ENCODE measurements at places on chromosomes 16 and 17. TPM values are rescaled to one million over a fixed set of nuclear protein-coding genes. Genes with fewer than 3 reads are reported as not detected.

Gene SAT2
- total RNA-seq: 77.3 TPM

Gene KRT31
- not detected for total RNA-seq

Gene PYY
- total RNA-seq: not detected

Gene KCNJ18
- not detected for total RNA-seq

Gene CHRNE
- total RNA-seq: 2.9 TPM

Gene RNF222
- total RNA-seq: not detected

Gene NEK8
- total RNA-seq: 7.5 TPM

Gene KCNG4
- not detected for total RNA-seq

Gene PMFBP1
- total RNA-seq: 0.47 TPM

Gene NUPR1
- 142 TPM for total RNA-seq

Gene RAMP2
- 95.4 TPM for total RNA-seq

Gene ZG16B
- total RNA-seq: 0.61 TPM

DNA sequence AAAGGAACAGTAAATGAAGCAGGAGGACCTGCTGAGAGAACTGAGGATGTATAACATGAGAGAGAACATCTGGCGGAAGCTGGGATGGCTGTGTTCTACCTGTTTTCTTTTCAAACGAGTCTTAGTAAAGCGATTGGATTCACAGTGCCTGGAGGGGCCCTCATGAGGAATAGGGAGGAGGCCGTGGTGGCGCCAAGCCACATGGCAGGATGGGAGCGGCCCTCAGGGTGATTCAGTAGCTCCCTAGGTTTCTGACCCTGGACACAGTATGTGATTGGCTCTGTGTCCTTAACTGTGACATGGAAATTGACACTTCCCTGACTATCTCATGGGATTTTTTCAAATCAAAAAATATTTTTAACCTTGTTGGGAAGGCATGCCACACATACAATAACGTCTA, 32.1 kb downstream of the USP43 start:
- no peak overlapping the region for H3K27ac ChIP-seq
- H3K36me3 ChIP-seq: no peaks in the 10 kb centered on the region
- H3K4me3 ChIP-seq: no peak overlapping the region
- no peaks in the 10 kb centered on the region for H3K4me1 ChIP-seq
- no peaks in the 10 kb centered on the region for H3K27me3 ChIP-seq

DNA sequence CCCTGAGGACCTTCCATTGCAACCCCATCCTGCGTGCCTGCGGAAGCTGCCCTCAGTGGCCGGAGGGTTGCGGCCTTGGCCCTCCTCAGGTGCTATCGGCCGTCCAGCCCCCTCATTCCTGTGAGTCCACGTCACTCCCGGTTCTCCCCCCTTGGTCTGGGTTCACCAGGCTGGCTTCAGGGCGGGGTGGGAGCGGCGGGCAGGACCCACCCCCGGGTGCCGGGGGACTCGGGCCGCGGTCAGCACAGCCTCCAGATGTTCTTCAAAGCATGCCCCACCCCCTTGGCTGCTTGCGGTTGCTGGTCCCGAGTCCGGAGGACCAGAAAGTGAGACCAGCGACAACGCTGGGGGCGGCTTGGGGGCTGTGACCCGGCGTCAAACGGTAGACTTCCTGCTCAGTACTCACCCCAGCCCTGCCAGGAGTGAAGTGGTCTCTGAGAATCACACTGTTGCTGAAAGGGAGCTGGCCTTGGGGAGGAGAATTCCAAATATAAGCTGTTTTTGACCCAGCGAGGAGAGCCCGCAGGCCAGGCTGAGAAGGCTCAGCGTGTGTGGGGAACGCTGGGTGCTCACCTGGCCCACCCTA, 4.5 kb downstream of the ZNF469 start:
- no peaks in the 10 kb centered on the region for H3K36me3 ChIP-seq
- H3K4me1 ChIP-seq: no peaks in the 10 kb centered on the region
- no peak overlapping the region for H3K27ac ChIP-seq
- DNase-seq: no peak

GRCh38 chr17:78185981-78186691, 716 bp downstream of the TK1 start:
- peaks cover 49% of the 10 kb centered on the region for H3K4me1 ChIP-seq
- no peak overlapping the region for H3K27ac ChIP-seq
- no peak overlapping the region for H3K4me3 ChIP-seq
- no peak for DNase-seq

- H3K27ac ChIP-seq: no peak overlapping the region
- DNase-seq: peak; percentile 93
- H3K36me3 ChIP-seq: no peaks in the 10 kb centered on the region
- no peaks in the 10 kb centered on the region for H3K27me3 ChIP-seq
- H3K4me1 ChIP-seq: peaks cover 14% of the 10 kb centered on the region
Observed at GRCh38 chr17:21513012-21513570, 136.9 kb downstream of the KCNJ12 start.

- no peak overlapping the region for H3K4me3 ChIP-seq
- H3K27me3 ChIP-seq: no peaks in the 10 kb centered on the region
- H3K4me1 ChIP-seq: peaks cover 20% of the 10 kb centered on the region
Observed at GRCh38 chr17:76640550-76641380, 2.8 kb downstream of the ST6GALNAC1 start.

DNA sequence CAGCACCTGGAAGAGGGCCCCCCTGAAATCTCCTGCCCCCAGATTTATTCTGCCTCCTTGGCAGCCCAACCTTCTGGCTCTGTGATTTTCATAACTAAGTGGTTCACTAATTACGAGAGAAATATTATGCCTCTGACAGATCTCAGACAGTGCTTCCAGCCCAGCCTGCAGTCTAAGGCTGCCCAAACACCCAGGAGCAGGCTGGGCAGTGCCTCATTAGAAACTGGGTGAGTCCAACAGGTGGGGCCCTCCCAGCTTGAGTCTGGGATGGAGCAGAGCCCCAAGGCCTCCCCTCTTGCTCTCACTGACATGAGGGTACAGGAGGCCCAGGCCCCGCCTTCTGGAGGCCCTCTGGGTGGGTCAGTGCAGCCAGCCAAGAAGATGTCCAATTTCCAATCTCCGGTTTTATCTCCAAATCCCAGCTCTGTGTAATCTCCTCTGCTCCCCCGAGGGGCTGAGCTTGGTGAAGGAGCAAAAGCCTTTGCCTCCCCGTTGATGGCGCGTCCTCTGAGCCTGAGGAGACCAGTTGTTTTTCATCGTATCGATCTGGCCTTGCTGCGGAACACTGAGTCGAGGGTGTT, 20.1 kb upstream of the ABCC3 start:
- H3K27ac ChIP-seq: no peak overlapping the region
- peaks cover 9% of the 10 kb centered on the region for H3K4me1 ChIP-seq
- no peak overlapping the region for H3K4me3 ChIP-seq

DNA sequence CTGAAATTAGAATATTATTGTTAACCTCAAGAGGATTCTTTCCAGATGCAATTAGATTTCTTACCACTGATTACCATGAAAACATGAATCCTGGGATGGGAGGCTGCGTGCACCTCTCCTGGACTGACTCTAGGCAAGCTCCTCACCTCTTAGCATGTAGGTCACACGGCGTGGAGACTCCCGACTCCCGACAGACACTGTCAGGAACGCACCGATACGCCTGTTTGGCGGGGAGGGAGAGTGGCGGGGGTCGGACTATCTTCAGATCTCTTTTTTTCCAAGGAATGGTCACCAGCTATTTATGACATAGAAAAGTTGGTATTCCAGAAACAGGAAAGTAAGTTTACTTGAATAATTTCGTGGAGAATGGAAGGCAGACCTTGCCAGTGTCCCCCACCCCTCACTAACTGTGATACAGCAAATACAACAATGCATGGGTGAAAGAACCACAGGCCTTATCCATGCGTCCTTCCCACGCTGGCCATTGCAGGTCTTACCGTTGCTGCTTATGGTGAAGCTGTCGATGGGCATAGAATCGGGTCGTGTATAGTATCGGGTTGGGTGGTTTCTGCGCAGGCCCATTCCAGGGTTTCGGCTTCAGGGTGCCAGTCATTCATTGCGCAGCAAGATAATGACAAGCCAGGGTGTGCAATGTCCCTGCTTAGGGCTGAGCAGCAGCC, 62.6 kb upstream of the ENDOV start:
- no peak overlapping the region for H3K4me3 ChIP-seq
- no peak for DNase-seq
- H3K27me3 ChIP-seq: no peaks in the 10 kb centered on the region
- H3K27ac ChIP-seq: no peak overlapping the region
- no peaks in the 10 kb centered on the region for H3K36me3 ChIP-seq

DNA sequence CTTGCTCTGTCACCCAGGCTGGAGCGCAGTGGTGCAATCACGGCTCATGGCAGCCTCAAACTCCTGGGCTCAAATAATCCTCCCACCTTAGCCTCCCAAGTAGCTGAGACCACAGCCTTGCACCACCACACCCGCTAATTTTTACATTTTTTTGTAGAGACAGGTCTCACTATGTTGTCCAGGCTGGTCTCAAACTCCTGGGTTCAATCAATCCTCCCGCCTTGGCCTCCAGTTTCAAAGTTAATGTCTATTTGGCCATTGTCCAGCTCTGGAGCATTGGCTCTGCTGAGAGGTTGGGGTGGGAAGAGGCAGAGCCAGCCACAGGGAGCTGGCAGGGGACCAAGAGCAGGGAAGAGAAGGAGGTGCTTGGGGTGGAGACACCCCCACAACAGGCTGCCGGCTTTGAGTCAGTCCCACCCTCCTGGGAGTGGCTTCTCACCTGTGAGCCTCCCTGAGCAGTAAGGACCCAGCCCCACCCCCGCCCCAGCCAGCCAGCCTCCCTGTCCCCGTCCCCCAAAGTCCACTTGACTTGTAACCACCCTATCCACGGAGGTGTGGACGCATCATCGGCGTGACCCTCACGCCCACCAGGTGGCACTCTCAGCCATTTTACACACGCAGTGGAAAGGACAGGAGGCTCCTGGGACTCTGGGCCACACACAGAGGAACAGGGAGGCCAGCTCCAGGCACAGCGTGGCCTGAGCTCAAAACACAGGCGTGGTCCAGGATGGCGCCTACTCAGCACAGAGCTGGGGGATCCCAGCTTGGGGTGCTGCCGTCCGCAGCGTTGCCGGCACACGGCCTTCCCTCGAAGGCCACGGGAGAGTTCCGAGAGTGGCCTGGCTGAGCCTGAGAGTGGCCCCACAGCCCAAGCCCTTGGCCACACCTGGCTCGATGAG, 22.8 kb upstream of the PVALEF start:
- H3K4me3 ChIP-seq: no peak overlapping the region
- peaks cover 17% of the 10 kb centered on the region for H3K4me1 ChIP-seq
- H3K27ac ChIP-seq: no peak overlapping the region
- H3K27me3 ChIP-seq: no peaks in the 10 kb centered on the region
- DNase-seq: no peak
- no peaks in the 10 kb centered on the region for H3K36me3 ChIP-seq

- no peak for DNase-seq
- no peak overlapping the region for H3K4me3 ChIP-seq
- H3K27me3 ChIP-seq: peaks cover 12% of the 10 kb centered on the region
Observed at GRCh38 chr16:46885960-46886763, 2.0 kb downstream of the GPT2 start.

- peaks cover 26% of the 10 kb centered on the region for H3K36me3 ChIP-seq
- H3K4me1 ChIP-seq: peaks cover 60% of the 10 kb centered on the region
- no peaks in the 10 kb centered on the region for H3K27me3 ChIP-seq
- DNase-seq: peak; percentile 86
- H3K4me3 ChIP-seq: no peak overlapping the region
- peak overlapping the region; percentile 81 for H3K27ac ChIP-seq
Observed at GRCh38 chr16:87461466-87461991, 31.3 kb downstream of the ZCCHC14 start.

- peak overlapping the region; percentile 90 for H3K27ac ChIP-seq
- peaks cover 22% of the 10 kb centered on the region for H3K36me3 ChIP-seq
- H3K4me1 ChIP-seq: peaks cover 71% of the 10 kb centered on the region
Observed at GRCh38 chr17:75876938-75877751, 1.2 kb downstream of the TRIM47 start.

DNA sequence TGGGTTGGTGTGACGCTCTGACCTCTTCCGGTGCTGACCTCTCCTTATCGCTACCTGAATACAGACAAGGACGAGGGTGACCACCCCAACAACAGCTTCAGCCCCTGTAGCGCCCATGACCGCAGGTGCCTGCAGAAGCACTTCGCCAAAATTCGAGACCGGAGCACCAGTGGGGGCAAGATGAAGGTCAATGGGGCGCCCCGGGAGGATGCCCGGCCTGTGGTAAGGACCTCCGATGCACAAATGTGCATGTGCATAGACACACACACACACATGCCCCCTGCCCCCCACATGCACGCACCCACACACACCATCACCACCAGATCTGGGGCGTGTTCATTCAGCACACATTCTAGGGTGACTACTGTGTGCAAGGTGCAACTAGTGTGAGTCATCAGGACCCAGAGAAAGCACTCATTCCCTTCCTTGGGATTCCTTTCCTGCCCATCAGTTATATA, 9.7 kb downstream of the IGFBP4 start:
- no peak for DNase-seq
- H3K27ac ChIP-seq: peak overlapping the region; percentile 40
- H3K4me3 ChIP-seq: no peak overlapping the region
- H3K27me3 ChIP-seq: no peaks in the 10 kb centered on the region
- peaks cover 46% of the 10 kb centered on the region for H3K4me1 ChIP-seq
- H3K36me3 ChIP-seq: peaks cover 54% of the 10 kb centered on the region

- H3K4me3 ChIP-seq: no peak overlapping the region
Observed at GRCh38 chr16:88472069-88472468, 19.0 kb downstream of the ZFPM1 start.

GRCh38 chr16:81521141-81521626, 76.6 kb downstream of the CMIP start:
- H3K4me1 ChIP-seq: no peaks in the 10 kb centered on the region
- no peak for DNase-seq
- H3K4me3 ChIP-seq: no peak overlapping the region
- H3K27ac ChIP-seq: no peak overlapping the region
- H3K27me3 ChIP-seq: no peaks in the 10 kb centered on the region

GRCh38 chr17:72357764-72358365, 237.0 kb downstream of the SOX9 start:
- H3K27ac ChIP-seq: no peak overlapping the region
- no peaks in the 10 kb centered on the region for H3K36me3 ChIP-seq
- no peak for DNase-seq
- no peaks in the 10 kb centered on the region for H3K27me3 ChIP-seq
- no peaks in the 10 kb centered on the region for H3K4me1 ChIP-seq

- no peaks in the 10 kb centered on the region for H3K27me3 ChIP-seq
- peaks cover 56% of the 10 kb centered on the region for H3K36me3 ChIP-seq
- H3K4me3 ChIP-seq: no peak overlapping the region
- H3K4me1 ChIP-seq: peaks cover 8% of the 10 kb centered on the region
Observed at GRCh38 chr17:17884391-17885357, 47.9 kb upstream of the SREBF1 start.

DNA sequence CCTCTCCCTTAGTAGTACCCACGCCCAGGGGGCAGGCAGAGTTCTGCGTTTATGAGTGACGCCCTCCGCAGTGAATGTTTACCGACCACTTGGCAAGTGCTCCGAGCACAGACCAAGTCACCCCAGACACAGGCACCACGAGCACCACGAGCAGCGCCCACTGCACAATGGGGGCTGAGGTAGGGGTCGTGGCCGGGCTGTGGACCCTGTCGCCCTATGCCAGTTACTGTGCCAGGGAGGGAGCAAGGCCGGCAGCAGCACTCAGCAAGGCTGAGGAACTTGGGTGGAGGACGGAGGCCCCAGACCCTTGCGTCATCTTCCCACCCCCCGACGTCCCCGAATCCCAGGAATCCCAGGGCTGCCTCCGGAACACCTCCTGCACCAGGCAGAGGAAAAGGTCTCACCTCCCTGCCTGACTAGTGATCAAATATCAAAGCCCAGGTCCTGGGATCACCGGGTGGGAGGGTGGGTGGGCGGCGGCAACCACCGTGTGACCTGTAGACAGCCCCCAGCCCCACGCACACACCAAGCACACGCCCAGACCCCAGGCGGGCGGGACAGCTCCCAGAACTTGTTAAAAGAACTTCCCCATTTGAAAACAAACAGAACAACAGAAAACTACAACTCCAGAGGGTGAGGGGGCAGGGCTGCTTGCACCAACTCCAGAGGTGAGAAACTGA, 5.4 kb downstream of the VASN start:
- H3K4me1 ChIP-seq: peaks cover 72% of the 10 kb centered on the region
- no peaks in the 10 kb centered on the region for H3K27me3 ChIP-seq
- no peaks in the 10 kb centered on the region for H3K36me3 ChIP-seq
- H3K27ac ChIP-seq: peak overlapping the region; percentile 90
- no peak overlapping the region for H3K4me3 ChIP-seq
- no peak for DNase-seq

Data from left lung (tissue), 14 donors.